PC-9 (cell line): ENCODE measurements at places on chromosomes 11 and 22. TPM values are rescaled to one million over a fixed set of nuclear protein-coding genes. Genes with fewer than 3 reads are reported as not detected.
A peak's percentile ranks its signal among the peaks of the same experiment; 100 is the strongest.

Gene LTO1
- total RNA-seq: 41.1 and 50.3 TPM in 2 replicates

Gene MS4A12
- total RNA-seq: not detected in 2 replicates

Gene CEP164
- total RNA-seq: 33.0 and 33.9 TPM in 2 replicates

Gene PAK1
- 80.0 and 109 TPM in 2 replicates for total RNA-seq

DNA sequence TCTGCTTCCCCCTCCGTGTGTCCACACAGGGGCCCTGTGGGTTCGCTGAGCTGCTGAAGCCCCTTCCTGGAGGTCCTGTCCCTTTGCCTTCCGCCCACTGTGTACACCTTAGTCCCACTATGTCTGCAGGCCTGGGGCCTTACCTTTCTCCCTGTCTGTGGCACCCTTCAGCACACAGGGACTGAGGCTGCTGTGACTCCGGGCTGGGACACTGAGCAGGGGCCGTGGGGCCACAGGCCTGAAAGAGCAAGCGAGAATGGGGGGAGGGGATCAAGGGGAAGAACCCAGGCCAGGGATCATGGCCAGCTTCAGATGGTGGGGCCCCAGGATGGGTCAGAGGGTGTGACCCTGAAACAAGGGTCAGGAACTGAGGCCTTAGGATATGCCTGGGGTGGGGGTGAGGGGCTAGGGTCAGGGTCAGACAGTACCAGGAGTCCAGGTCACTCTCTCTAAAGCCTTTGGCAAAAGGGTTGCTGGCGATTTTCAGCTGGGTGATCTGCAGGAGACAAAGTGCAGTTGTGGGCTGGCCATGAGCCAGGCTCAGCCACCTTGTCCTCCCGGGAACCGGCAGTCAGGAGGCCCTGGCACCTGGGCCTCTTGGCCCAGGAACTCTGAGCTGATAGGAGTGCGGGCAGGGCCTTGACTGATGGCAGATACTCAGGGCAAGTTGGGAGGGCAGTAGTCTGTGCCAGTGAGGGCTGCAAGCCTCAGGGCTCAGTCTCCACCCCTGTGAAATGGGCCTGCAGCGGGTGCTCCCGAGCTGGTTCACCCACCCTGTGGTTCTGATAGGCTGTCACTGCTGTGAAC is 2.6 kb upstream of the NUDT8 start:
- no peak for DNase-seq
- H3K27ac ChIP-seq: no peak overlapping the region
- no peak overlapping the region for H3K4me3 ChIP-seq
- H3K36me3 ChIP-seq: no peaks in the 10 kb centered on the region

- H3K27me3 ChIP-seq: no peaks in the 10 kb centered on the region
- peak overlapping the region; percentile 68 for H3K4me3 ChIP-seq
- DNase-seq: no peak
Observed at GRCh38 chr22:23787600-23787896, 782 bp downstream of the SMARCB1 start.

GRCh38 chr11:7257724-7258123 is 6.0 kb downstream of the SYT9 start:
- H3K27me3 ChIP-seq: no peaks in the 10 kb centered on the region
- no peak for DNase-seq
- no peak overlapping the region for H3K27ac ChIP-seq
- no peaks in the 10 kb centered on the region for H3K36me3 ChIP-seq

- H3K4me1 ChIP-seq: no peaks in the 10 kb centered on the region
- no peaks in the 10 kb centered on the region for H3K36me3 ChIP-seq
- no peaks in the 10 kb centered on the region for H3K27me3 ChIP-seq
Observed at GRCh38 chr22:50714631-50715179, 23.3 kb upstream of the ACR start.

DNA sequence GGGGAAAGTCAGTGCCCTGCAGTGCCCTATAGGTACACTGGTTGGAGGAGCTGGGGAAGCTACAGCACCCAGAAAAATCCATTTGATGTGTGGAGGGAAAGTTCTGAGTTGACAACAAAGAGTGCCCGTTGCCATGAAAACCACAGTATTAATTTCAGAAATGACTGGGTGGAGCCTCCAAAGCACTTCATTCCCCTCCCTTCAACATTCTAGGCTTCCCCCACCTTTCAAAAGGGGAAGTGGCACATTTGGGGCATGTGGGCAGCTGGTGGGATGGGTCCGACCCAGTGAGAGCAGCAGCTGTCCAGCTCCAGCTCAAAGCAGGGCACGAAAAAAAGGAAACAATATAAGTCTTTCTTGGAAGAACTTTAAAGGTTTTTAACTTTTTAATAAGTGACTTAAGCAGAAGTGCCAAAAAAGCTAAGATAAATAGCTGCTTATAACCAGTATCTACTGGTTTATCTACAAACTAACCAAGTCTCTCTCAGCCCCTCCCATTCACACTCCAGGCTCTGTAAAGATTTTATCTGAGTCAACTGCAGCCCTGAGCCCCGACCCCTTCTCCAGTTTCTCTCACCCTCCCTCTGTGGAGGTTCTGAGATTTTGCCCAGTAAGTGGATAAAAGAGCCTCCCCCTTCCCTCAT is 9.0 kb upstream of the AHNAK start:
- peaks cover 97% of the 10 kb centered on the region for H3K4me1 ChIP-seq
- H3K27me3 ChIP-seq: no peaks in the 10 kb centered on the region
- peak overlapping the region; percentile 38; the same call in 1 of the 2 replicates for H3K4me3 ChIP-seq
- H3K27ac ChIP-seq: peak overlapping the region; percentile 92
- DNase-seq: no peak

GRCh38 chr22:41745968-41746367 is 46.7 kb downstream of the MEI1 start:
- H3K27me3 ChIP-seq: no peaks in the 10 kb centered on the region
- H3K4me3 ChIP-seq: no peak overlapping the region
- H3K36me3 ChIP-seq: no peaks in the 10 kb centered on the region
- DNase-seq: no peak

DNA sequence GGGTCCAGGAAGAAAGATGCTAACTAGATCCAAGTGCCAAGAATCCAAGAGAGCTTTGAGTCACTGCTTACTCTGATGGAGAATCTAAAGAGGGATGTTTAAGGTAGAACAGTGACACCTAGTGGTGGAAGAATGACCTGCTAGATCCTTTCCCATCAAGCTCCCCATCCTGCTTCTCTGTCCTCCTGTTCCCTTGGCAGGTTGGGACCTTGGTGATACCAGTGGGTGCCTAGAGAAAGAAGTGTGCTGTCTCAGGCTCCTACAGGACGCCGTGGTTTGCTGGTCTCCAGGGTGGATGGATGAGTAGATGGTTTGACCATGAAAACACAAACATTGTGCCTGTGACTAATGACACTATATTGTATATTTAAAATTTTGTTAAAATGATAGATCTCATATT is 383.7 kb downstream of the TMEM135 start:
- DNase-seq: no peak
- H3K4me3 ChIP-seq: no peak overlapping the region
- no peaks in the 10 kb centered on the region for H3K36me3 ChIP-seq

DNA sequence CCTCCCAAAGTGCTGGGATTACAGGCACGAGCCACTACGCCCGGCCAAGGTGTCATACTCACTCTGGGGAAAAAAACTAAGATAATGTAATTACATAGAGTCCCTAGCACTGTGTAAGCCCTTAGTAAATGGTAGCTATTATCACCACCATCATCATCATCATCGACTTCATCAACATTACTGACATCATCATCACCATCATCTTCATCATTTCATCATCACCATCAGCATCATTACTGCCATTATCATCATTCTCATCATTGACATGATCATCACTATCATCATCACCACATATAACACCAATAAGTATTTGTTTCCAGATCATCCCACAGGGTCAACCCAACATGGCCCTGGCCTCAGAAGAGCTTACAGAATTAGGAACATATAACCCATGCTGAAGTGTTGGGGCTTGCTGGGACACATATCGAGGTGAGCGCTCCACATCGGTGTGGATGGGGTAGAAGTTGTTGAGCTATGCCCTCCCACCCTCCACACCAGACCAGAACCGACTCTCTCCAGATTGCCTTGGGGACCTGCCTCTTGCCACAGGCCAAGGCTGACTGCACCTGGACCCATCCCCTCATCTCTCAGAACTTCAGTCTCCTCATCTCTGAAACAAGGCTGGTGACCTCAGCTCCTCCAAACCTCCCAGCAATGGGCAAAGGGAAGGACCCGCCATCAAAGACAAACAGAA is 14.7 kb upstream of the CD5 start:
- H3K4me3 ChIP-seq: no peak overlapping the region
- H3K4me1 ChIP-seq: no peaks in the 10 kb centered on the region
- no peak for DNase-seq

DNA sequence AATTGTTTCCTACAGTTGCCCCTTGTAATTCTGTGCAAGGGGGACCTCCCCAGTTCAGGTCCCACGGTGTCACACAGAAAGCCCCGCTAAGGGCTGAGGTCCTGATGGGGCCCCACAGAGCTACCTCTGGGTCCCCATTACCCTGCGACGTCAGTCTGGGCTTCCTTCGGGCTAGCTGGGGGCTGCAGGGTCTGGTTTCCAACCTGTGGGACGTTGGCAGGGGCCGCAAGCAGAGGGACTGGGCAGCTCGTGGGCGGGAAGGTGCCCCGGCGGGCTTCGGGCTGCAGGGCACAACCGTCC is 698 bp downstream of the SLC37A4 start:
- no peak overlapping the region for H3K27ac ChIP-seq
- H3K4me1 ChIP-seq: peaks cover 14% of the 10 kb centered on the region; the same call in 1 of the 2 replicates
- H3K36me3 ChIP-seq: 0 out of 2 replicates have a peak, but pooled peaks cover 5% of the 10 kb centered on the region

DNA sequence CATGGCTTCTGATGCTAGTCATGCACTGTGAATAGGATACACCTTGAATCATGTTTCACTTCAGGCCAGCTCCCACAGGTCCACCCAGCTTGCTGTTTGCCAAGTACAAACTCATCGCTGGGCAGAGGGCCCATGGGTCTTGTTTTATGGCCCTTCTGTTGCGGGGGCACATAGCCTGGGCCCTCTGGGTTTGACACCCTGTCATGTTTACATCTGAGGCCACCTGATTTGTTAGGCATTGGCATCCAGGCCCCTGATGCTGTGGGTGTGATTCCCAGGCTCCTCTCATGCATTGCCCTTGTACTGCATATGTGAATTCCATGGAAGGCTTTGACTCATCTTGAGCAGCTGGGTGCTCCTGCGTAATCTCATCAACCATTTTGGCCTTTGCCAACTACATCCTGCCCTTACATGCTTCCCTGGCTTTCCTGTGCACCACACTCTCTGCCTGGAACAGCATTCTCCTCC is 32.6 kb downstream of the PPFIBP2 start:
- no peak overlapping the region for H3K27ac ChIP-seq
- H3K4me1 ChIP-seq: peaks cover 13% of the 10 kb centered on the region
- no peaks in the 10 kb centered on the region for H3K27me3 ChIP-seq
- no peak overlapping the region for H3K4me3 ChIP-seq
- H3K36me3 ChIP-seq: no peaks in the 10 kb centered on the region

DNA sequence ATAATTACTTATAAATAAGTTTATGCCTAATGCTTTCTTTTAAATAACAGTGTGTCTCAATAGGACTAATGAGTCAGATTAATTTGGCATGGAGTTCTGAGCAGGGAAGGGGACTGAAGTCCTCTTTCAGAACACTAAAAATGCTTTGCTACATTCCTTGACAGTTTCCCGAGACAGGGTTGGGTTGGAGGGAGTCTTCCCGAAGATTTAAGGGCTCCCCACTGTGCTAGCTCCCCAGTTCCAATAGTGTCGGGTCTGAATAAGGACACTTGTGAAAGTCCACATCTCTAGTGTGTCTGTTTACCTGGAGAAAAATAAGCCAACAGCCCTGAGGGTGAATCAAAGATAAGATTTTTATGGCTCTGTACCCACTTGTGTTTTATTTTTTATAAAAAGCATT is 41.8 kb upstream of the HSD17B12 start:
- peaks cover 23% of the 10 kb centered on the region; the same call in 1 of the 2 replicates for H3K27me3 ChIP-seq
- no peaks in the 10 kb centered on the region for H3K36me3 ChIP-seq
- peaks cover 6% of the 10 kb centered on the region; the same call in 1 of the 2 replicates for H3K4me1 ChIP-seq
- no peak for DNase-seq
- no peak overlapping the region for H3K4me3 ChIP-seq
- H3K27ac ChIP-seq: no peak overlapping the region

DNA sequence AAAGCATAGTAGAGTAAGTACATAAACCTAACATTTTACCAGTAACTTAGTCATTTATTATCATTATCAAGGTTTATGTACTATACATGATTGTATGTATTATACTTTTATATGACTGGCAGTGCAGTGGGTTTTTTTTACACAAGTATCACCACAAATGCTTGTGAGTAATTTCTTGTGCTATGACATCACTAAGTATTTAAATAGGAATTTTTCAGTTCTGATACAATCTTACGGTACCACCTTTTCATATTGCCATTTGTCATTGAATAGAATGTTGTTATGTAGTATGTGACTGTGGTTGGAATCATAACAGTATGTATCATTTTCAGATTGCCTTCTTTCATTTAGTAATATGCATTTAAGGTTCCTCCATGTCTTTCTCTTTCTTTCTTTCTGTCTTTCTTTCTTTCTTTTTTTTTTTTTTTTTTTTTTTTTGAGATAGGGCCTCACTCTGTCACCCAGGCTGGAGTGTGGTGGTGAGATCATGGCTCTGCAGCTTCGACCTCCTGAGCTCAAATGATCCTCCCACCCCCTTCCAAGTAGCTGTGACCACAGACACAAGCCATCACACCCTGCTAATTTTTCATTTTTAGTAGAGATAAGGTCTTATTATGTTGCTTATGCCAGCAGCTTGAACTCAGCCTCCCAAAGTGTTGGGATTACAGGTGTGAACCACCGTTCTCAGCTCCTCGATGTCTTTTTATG is 18.6 kb downstream of the ATM start:
- DNase-seq: no peak
- no peak overlapping the region for H3K4me3 ChIP-seq
- H3K27me3 ChIP-seq: no peaks in the 10 kb centered on the region
- no peaks in the 10 kb centered on the region for H3K4me1 ChIP-seq
- H3K36me3 ChIP-seq: peaks cover 22% of the 10 kb centered on the region; the same call in 1 of the 2 replicates

DNA sequence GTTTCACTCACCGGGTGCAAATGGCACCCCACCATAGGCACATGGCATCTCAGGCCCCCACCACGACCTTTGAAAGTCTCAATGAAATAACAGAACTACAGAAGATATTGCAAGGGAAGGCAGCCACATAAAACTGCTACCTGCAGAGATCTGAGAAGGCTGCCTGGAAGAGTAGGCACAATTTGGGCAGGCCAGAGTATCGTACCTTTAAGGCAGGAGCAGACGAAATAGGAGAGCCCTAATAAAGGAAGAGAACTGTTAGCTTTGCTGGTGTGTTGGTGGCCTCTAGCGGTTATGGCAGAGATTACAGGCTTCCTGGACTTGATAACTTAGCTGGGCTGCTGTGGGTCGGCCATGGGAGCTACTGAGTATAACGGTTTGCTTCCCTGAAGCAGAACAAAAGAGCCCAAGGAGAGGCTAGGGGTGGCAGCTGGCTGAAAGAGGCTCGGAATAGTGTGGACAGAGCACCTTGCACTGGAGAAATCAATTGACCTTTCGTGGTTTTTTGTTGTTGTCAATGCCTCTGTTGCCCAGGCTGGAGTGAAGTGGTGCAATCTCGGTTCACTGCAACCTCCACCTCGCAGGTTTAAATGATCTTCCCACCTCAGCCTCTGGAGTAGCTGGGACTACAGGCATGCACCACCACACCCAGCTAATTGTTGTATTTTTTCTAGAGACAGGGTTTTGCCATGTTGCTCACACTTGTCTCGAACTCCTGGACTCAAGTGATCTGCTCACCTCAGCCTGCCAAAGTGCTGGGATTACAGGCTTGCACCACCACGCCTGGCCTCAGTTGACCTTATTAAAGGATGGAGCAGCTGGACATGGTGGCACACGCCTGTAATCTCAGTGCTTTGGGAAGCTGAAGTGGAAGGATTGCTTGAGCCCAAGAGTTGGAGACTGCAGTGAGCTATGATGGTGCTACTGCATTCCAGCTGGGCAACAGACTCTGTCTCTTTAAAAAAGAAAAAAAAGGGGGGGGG is 4.8 kb downstream of the SDF2L1 start:
- peak; percentile 59 for DNase-seq
- no peak overlapping the region for H3K4me3 ChIP-seq
- no peak overlapping the region for H3K27ac ChIP-seq
- H3K4me1 ChIP-seq: 0 out of 2 replicates have a peak, but pooled peaks cover 4% of the 10 kb centered on the region
- no peaks in the 10 kb centered on the region for H3K36me3 ChIP-seq
